ENCODE measurements at places on chromosomes 11 and 22.
A peak's percentile ranks its signal among the peaks of the same experiment; 100 is the strongest.

- DNase-seq = peak; percentile 80
Observed at GRCh38 chr11:134033696-134034491, 35.0 kb upstream of the JAM3 start.

DNA sequence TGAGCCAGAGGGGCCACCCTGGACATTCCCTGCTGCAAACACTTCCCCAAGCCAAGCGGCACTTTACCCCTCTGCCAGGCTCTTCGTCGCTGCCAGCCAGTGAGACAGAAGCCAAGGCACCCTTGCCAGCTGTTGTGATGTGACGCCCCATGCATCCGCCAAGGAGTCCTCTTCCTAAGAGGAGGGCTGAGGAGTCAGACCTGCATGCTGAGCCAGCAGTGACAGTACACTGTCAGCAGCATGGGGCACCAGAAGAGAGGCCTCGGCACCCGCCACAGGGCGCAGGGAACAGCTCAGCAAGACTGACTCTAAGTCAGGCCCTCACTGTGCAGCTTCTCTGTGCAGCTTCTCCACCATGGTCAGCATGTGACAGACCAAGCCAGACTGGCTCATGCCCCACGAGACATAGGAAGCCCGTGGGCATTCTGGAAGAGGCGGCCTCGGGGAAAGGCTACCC lies 26.4 kb downstream of the VPS37C start:
- no peak for DNase-seq

DNA sequence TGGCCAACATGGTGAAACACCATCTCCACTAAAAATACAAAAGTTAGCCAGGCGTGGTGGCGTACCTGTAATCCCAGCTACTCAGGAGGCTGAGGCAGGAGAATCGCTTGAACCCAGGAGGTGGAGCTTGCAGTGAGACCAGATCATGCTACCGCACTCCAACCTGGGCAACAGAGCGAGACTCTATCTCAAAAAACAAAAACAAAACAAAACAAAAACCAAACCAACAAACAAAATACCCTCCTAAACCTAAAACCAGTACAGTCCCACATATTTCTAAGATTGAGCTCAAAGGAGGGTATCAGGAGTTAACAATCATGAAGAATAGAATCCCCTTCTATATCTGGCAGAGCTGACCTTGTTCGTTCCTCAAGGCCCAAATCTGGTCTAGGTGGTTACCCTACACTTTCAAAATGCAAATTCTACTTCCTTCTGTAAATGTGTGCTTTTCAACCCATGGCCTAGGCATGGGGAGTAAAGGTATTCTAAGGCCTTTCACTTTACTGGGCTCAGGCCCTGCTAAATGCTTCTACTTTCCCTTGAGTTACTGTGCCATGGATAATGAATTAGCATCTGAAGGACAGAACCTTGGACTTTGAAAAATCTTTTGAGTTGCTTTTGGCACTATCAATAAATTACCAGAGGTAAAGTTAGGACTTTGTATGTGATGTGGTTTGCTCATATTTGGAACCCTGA lies 10.4 kb upstream of the PPP2R1B start:
- DNase-seq = no peak

DNA sequence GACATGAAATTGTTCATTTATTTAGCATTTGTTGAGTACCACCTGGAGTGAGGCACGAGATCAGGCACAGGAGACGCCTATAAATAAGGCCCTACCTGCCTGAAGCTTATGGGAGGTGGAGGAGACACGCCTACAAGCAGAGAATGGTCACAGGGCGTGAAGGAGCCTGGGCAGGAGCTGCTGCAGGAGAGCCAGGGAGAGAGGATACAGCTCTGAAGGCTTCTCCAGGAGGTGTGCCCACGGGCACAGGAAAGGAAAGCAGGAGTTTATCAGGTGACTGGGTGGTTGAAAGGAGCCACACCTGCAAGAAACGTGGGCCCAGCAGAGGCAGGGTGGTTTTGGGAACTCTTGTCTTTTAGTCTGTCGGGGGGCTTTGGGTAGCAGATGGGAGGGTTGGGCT lies 70.3 kb downstream of the BMAL1 start:
- DNase-seq = no peak

- no peak for DNase-seq
Observed at GRCh38 chr11:130197386-130198035, 37.9 kb downstream of the ST14 start.

DNA sequence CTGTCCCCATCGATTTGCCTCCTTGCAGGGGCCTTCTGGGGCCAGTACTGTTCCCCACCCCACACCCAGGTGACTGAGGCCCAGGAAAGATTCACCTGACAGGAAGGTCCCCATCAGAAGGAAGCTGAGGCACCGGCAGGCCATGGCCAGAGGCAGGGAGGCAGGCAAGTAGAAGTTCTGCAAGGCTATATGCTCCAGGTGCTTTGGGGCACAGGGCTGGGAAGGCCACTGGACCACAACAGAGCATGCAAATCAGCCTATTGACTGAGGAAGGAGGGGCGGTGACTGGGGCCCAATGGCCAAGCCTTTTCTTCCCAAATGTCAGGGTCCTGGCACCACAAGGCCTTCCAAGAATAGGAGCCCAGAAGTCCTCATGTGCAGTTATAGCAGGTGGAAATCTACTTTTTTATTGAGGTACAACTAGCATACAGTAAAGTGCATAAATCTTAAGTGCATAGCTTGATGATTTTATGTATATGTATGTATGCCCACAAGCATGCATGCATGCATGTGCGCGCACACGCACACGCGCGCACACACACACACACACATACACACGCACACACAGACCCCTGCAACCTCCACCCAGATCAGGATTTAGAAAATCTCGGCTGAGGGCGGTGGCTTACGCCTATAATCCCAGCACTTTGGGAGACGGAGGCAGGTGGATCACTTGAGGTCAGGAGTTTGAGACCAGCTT lies at the start of gene VPREB3:
TSS of gene VPREB3 (minus strand) at position 206 of the 700 bp plus-strand sequence. CDS start at position 144, 62 bp downstream.
- no peak for DNase-seq

DNA sequence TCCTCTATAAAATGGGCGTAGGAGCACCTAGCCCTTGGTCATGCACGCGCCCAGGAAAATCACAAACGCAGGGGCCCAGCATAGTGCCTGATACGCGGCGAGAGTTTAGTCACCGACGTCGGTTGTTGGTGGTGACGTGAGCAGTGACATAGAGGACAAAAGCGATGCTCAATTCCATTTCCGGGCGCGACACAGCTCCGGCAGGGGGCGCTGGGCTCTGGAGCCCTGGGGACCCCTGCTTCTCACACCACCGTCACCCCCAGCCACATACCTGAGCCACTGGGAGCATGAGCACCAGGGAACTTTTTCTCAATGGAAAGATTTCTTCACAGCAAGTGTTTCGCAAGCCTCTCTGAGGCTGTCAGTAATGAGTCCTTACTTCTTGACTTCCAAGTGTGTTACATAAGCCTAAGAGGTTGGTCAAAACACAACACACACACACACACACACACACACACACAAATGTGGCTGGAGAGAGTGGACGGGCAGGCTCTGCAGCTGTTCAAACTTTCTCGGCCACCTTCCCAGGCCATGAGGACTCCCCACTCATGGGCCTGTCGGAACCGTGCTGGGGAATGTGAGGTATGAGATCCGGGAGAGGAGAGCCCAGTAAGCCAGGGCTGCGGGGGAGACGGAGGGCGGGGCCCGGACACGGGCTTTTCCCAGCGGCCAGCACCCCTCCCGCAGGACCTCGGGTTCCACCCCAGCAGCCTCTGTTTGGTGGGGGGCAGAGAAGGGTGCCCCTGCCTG lies 36.9 kb upstream of the LINC01488 start:
- peak; percentile 88 for DNase-seq

DNA sequence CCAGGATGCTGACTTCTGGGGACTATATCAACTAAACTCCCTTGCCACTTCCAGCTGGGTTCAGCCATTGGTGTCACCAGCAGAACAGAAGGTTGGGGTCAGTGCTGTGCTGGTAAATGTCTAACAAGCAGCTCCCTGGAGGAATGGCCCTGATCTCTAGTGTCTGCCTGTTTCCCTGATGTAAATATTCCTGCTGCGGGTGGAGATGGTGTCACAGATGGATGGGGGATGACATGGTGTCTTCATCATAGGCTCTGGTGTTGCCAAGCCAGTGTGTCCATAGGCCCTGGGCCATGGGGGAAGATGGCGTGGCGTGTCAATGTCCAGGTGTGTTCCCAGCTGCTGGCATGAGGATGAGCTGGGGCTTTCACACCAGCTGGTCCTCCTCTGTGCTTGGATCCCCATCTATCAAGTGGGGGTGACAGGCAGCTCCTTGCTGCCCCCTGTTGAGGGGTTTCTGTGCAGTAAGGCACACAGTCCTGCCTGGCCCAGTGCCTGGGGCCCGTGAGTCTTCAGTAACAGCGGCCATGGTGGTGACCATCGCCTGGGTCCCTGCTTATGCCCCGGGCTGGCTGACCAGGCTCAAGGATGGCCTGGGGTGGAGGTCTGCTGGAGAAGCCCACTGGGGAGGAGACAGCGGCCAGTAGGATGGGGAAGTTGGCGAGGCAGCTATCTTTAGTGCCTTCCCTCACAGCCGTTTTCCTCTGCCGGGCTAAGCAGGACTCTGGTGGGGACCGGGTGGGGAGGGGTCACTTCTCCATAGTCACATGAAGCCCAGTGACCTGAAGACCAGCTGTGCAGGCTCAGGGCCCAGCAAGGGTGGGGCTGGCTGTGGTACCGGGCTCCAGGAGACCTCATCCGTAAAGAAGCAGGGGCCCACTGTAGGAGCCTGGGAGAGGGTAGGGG lies 12.7 kb downstream of the RPL3 start:
- DNase-seq = no peak

- DNase-seq = no peak
Observed at GRCh38 chr11:12111549-12112520, 1.4 kb downstream of the MICAL2 start.

DNA sequence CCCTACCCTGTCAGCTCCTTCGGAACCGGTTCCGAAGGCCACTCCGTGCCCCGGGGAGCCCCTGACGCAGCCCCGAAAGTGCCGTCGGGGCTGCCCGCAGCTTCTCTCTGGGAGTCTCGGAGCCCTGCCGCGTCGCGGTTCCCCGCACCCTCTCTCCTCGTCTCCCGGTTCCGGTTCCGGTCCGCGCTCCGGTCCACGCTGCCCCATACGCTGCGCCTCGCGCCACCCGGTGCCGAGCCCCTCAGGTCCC lies 618 bp downstream of the MTA2 start:
- no peak for DNase-seq

DNA sequence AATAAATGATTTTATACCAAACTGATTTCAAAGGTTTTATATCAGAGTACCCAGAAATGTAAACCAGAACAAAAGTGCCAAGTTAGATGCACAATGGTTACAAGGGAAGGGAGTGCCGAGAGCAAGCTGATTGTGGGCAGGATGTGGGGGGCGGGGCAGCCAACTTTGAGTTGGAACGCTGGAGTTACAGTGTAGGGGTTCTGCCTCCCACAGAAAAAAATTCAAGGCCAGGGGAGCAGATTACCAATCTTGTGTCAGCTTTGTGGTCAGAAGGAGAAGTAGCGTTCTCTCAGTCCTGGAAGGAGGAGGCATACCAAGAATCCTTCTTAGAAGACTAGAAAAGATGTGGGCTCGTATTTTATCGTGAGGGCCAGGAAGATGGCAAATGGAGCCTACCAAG lies 15.9 kb upstream of the POU2AF2 start:
- DNase-seq = no peak

DNA sequence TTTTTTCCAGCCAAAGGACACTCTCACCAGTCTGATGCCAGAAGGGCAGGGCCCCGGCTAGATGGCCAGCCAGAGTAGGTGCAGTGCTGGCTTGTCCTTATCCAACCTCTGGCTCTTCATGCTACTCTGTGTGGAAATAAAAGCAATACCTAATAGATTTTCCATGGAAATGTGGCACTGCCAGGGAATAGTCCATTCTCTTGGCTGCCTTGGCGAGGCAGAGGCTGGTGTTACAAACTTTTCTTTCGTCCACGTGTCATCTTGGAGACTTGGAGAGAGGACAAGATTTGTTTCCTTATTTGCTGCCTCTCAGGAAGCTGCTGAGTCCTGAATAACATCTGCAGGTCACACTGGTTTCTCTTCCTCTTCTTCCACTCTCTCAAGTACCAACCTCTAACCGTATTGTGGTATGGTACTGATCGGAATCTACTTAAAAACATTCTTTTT lies 17.2 kb upstream of the C1QTNF4 start:
- no peak for DNase-seq

DNA sequence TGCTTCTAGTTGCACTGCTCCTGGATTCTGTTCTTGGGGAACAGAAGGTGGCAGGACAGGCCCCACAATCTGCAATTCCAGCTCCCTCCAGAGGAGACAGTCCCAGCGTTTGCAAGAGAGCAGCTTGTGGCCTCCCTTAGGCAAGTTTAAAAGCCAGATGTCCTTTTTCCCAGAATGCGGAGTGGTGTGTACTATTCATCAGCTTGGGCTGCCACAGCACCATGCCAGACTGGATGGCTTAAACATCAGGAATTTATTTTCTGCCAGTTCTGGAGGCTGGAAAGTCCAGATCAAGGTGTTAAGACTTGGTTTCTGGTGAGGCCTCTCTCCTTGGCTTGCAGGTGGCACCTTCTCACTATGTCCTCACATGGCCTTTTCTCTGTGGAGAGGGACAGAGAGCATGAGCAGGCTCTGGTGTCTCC lies 11.7 kb downstream of the MIAT start:
- peak; percentile 53 for DNase-seq

DNA sequence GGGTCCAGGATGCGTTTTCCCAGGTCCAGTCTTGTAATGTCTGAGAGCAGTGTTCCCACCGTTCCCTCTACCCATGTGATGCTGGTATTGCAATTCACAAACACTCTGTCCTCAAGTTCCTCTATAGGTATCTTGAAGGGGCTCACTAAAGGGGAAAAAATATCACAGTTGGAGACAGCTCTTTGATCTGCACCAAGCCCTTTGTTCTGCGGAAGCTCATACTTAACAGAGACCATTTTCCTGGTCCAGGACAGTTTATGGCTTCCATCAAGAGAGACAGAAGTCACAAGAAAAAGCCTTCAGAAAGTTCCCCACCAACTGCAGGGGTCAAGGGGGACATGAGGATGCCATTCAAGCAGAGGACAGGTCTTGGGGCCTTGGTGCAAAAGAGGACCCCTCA lies 2.1 kb downstream of the CD3D start:
- no peak for DNase-seq

DNA sequence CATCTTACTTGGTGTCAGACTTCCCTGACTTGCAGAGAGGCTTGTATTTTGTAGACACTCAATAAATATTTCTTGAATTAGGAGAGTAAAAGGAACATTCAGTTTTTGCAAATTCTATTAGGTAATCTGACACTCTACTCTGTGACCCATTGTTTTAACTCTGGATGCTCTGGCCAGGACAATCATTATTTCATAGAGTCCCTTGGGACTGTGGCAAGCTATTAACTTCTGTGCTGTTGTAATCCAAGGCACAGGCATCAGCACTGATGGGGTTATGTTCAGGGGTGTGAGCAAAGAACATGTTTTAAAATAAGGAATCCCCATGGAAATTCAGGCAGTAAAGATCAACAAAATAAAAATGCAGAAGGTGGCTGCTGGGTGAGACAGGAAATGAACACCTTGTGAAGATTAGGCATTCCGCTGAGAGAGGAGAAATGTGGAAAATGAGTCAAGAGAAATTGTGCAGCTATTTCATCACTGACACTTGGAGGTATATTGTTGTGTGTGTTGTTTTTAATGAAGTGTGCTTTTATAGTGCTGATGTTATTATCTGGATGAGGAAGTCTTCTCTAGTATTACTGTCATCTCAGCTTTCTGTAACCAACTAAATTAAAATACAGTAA lies 175.2 kb downstream of the WNT11 start:
- DNase-seq = peak; percentile 84

GRCh38 chr11:119723243-119723951 lies 5.6 kb downstream of the NECTIN1 start:
- DNase-seq = no peak

GRCh38 chr11:32312865-32313403 lies 122.4 kb downstream of the WT1 start:
- peak; percentile 76 for DNase-seq
